ENCODE measurements at places on chromosomes 12 and 14.

GRCh38 chr12:68789144-68789878 lies 18.7 kb upstream of the MDM2 start:
- DNase-seq, result no peak
- H3K27me3 ChIP-seq, result no peaks in the 10 kb centered on the region
- H3K36me3 ChIP-seq, result no peaks in the 10 kb centered on the region
- H3K27ac ChIP-seq, result no peak overlapping the region
- H3K4me3 ChIP-seq, result no peak overlapping the region

- no peaks in the 10 kb centered on the region for H3K27me3 ChIP-seq
- H3K27ac ChIP-seq, result no peak overlapping the region
- no peak for DNase-seq
- H3K36me3 ChIP-seq, result peaks cover 3% of the 10 kb centered on the region
- H3K4me1 ChIP-seq, result peaks cover 38% of the 10 kb centered on the region
Observed at GRCh38 chr12:105928436-105928835, 210.3 kb downstream of the NUAK1 start.

GRCh38 chr14:54687750-54688119 lies 120.8 kb downstream of the SAMD4A start:
- no peaks in the 10 kb centered on the region for H3K36me3 ChIP-seq
- H3K27ac ChIP-seq, result no peak overlapping the region
- H3K4me3 ChIP-seq, result no peak overlapping the region
- DNase-seq, result no peak
- H3K27me3 ChIP-seq, result peaks cover 4% of the 10 kb centered on the region
- peaks cover 17% of the 10 kb centered on the region for H3K4me1 ChIP-seq

DNA sequence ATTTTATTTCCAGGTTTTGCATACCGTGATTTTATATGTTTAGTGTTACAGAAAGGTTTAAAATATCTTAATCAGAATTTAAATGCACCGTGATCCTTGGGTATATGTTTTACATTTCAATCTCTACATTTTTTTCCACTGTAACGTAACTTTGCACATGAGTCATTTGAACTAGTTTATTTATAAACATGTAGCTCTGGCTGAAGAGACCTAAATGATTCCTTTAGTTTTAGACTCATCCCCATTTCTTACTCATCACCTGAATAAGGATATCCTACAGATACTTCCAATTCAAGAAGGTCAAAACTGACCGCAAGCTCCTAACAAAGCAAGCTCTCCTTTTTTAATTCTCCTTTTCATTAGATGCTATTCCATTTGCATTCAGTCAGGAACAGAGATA lies 42.7 kb upstream of the SLC6A15 start:
- H3K4me1 ChIP-seq, result no peaks in the 10 kb centered on the region
- peaks cover 9% of the 10 kb centered on the region for H3K27me3 ChIP-seq
- no peak overlapping the region for H3K27ac ChIP-seq
- DNase-seq, result no peak

DNA sequence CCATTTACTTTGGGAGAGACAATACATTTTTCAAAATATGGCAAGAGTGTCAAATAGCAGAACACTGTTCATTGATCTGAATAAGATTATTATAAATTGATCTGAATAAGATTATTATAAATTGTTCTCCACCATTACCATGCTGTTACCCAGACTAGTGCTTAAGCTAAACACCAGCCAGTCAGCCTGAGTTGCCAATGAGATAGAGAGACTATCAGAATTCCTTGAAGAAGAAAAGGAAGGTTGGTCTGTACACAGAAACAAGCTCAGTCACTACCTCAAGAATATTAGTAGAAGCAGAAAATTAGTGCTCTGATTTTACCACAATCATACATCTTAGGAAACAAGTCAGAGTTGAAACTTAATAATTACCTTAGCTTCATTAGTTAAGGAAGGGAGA lies 469.8 kb downstream of the FOXG1 start:
- H3K4me1 ChIP-seq, result no peaks in the 10 kb centered on the region
- peaks cover 12% of the 10 kb centered on the region for H3K27me3 ChIP-seq
- DNase-seq, result no peak
- no peak overlapping the region for H3K27ac ChIP-seq
- no peaks in the 10 kb centered on the region for H3K36me3 ChIP-seq
- no peak overlapping the region for H3K4me3 ChIP-seq

GRCh38 chr12:117331691-117332090 lies 29.7 kb downstream of the NOS1 start:
- no peak overlapping the region for H3K4me3 ChIP-seq
- H3K36me3 ChIP-seq, result no peaks in the 10 kb centered on the region
- peaks cover 71% of the 10 kb centered on the region for H3K27me3 ChIP-seq
- H3K27ac ChIP-seq, result no peak overlapping the region
- no peaks in the 10 kb centered on the region for H3K4me1 ChIP-seq

DNA sequence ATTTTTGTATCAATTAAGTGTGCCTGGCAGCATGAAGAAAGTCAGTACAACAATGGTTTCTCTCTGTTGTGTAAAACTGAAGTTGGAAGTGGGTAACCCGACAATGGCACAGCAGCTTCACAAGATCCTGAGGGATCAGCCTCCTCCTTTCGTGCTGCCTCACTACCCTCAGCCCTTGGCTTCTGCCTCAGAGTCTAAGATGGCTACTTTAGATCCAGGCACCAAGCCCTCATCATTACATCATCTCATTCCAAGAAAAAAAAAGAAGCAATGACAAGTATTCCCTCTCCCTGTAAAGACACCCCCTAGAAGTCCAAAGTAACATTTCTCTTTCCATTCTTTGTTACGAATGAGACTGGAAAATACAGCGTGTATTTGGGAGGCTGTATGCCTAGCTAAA lies 92.6 kb downstream of the DNAI7 start:
- no peaks in the 10 kb centered on the region for H3K36me3 ChIP-seq
- no peaks in the 10 kb centered on the region for H3K27me3 ChIP-seq
- H3K27ac ChIP-seq, result peak overlapping the region; percentile 31
- no peaks in the 10 kb centered on the region for H3K4me1 ChIP-seq

DNA sequence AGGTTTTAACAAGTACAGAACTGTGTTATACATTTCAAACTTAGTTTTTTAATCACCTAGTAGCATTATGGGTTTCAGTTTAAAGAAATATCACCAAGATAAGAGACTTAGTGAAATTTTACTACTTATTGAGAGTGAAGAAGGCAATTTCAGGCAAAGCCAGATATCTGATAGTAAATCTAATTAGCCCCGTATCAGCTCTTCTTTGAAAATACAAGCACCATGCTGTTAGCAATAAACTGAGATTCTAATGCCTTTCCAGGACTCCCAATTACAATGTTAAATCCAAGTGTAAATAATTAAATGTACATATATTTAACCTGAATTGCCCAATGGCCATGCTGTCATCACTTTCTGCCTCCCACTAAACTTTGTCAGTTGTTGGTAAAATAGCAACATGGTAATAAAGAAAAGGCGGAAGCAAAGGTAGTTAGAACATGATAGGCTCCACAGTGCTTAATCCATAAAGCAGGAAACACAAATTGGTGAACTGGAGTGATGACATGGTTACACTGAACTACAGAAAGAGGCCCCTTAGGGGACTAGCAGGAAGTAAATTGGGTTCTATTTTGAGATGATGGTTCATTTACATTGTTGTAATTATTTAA lies 646.1 kb downstream of the C12orf50 start:
- H3K27me3 ChIP-seq, result no peaks in the 10 kb centered on the region
- H3K27ac ChIP-seq, result peak overlapping the region; percentile 44
- no peaks in the 10 kb centered on the region for H3K36me3 ChIP-seq
- H3K4me3 ChIP-seq, result no peak overlapping the region
- H3K4me1 ChIP-seq, result peaks cover 30% of the 10 kb centered on the region

GRCh38 chr14:93970585-93970964 lies 5.8 kb downstream of the ASB2 start:
- no peaks in the 10 kb centered on the region for H3K4me1 ChIP-seq
- H3K27me3 ChIP-seq, result no peaks in the 10 kb centered on the region
- H3K4me3 ChIP-seq, result no peak overlapping the region
- H3K36me3 ChIP-seq, result no peaks in the 10 kb centered on the region

- DNase-seq, result no peak
- no peak overlapping the region for H3K4me3 ChIP-seq
- H3K4me1 ChIP-seq, result peaks cover 49% of the 10 kb centered on the region
- H3K27me3 ChIP-seq, result no peaks in the 10 kb centered on the region
- no peaks in the 10 kb centered on the region for H3K36me3 ChIP-seq
Observed at GRCh38 chr14:68464711-68465110, 328.2 kb downstream of the ZFP36L1 start.

DNA sequence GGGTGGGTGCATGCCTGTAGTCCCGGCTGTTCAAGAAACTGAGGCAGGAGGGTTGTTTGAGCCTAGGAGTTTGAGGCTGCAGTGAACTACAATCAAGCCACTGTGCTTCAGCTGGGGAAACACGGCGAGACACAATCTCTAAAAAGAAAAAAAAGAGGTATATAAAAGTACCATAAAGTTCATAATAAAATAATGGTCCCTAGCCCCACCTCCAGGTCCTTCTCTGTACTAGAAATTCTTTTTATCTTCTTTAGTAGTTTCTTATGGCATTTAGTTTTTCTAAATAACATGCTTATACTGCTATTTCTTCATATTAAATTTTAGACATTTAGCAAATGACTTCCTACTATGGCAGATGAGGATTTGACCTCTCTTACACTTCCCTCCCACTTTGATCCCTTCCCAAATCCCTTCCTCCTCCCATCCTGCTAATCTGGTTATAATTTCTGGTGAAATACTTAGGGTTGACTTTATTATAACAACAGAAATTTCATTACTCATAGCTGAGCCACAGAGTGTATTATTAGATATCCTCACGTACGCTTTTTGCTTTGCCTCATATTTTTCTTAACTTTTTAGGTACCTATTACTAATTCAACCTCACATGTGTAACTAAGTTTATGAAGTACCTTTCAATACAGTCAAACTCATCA lies 94.7 kb downstream of the SLC41A2 start:
- H3K4me1 ChIP-seq, result peaks cover 16% of the 10 kb centered on the region
- H3K27ac ChIP-seq, result no peak overlapping the region
- no peaks in the 10 kb centered on the region for H3K36me3 ChIP-seq
- no peaks in the 10 kb centered on the region for H3K27me3 ChIP-seq
- no peak overlapping the region for H3K4me3 ChIP-seq

- peaks cover 13% of the 10 kb centered on the region for H3K36me3 ChIP-seq
- DNase-seq, result no peak
- no peaks in the 10 kb centered on the region for H3K27me3 ChIP-seq
- H3K27ac ChIP-seq, result peak overlapping the region; percentile 7
- peaks cover 12% of the 10 kb centered on the region for H3K4me1 ChIP-seq
Observed at GRCh38 chr12:105640761-105641160, 310.3 kb downstream of the C12orf75 start.

DNA sequence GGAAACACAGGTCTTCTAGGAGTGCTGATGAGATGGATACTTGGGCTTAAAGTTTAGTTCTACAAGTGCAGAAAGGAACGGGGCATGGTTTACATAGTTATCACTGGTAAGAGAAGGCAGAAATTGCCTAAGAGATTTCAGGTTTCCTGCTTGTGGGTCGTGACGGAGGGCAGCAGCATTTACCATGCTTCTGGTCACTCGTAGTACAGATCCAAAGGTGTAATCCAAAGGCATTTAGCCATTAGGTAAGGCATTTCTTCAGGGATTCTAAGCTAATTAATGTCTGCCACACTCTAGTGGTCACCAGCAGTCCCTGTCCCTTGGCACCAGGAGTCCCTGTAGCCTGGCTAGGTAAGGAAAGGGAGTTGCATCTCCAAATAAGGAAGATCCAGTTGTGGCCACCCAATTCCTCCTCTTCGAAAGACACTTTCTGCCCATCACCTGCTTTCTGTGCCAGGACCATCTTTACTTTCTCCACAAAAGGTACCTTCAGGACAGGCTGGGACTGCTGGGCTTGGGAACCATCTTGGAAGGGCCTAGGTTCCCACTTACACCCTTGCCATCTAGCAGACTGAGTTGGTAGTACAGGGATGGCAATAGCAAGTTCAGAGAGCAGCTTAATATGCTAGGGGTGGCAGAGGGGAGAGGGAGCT lies 1.5 kb downstream of the GSTZ1 start:
- peaks cover 23% of the 10 kb centered on the region for H3K4me1 ChIP-seq
- no peak for DNase-seq
- no peaks in the 10 kb centered on the region for H3K27me3 ChIP-seq
- H3K36me3 ChIP-seq, result no peaks in the 10 kb centered on the region
- H3K4me3 ChIP-seq, result peak overlapping the region; percentile 98

DNA sequence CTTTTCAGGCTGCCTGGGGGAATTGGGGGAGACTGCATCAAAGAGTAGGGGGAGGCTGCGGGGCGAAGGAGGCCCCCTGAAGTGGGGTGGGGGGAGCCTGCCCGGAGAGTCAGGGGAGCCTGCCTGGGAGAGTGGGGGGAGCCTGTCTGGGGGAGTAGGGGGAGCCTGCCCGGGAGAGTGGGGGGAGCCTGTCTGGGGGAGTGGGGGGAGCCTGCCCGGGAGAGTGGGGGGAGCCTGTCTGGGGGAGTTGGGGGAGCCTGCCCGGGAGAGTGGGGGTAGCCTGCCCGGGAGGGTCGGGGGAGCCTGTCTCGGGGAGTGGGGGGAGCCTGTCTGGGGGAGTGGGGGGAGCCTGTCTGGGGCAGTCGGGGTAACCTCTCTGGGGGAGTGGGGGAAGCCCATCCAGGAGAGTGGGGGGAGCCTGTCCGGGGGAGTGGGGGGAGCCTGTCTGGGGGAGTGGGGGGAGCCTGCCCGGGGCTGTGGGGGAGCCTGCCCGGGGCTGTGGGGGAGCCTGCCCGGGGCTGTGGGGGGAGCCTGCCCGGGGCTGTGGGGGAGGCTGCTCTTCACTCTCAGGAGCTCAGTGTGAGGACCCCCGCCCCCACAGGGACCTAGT lies 6.5 kb upstream of the DEGS2 start:
- H3K36me3 ChIP-seq, result no peaks in the 10 kb centered on the region
- DNase-seq, result no peak
- H3K4me3 ChIP-seq, result no peak overlapping the region

- H3K4me1 ChIP-seq, result peaks cover 4% of the 10 kb centered on the region
- H3K4me3 ChIP-seq, result no peak overlapping the region
- no peaks in the 10 kb centered on the region for H3K36me3 ChIP-seq
Observed at GRCh38 chr14:42198010-42198409, 591.3 kb downstream of the LRFN5 start.

DNA sequence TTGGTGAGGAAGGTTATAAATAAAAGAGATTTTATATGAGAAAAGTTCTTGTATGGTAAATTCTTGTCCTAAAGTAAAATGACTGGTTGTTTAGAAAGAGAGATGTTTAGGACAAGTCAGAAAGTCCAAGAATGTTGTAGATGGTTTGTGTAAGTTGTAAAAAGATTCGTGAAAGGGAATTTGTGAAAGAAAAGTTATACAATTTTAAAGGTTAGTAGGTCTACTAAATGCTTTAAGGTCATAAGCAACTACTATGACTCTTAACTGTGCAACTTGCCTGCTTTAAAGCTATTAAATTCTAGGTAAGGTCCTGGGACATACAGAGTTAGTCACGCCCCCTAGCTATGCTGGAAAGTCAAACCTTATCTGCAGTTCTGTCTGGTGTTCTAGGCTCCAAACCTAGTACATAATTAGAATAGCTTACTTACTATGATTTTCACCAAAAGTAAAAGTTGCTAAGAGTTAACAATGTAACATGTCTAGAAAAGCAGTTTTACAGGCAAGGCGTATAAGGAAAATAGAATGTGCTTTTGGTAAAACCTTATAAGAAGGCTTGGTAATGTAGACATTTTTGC lies 11.2 kb upstream of the DHRS2 start:
- H3K27me3 ChIP-seq, result peaks cover 1% of the 10 kb centered on the region
- H3K4me3 ChIP-seq, result no peak overlapping the region
- H3K36me3 ChIP-seq, result peaks cover 5% of the 10 kb centered on the region
- no peak for DNase-seq
- H3K4me1 ChIP-seq, result peaks cover 3% of the 10 kb centered on the region

All from mesothelial cell of epicardium (in vitro differentiated cells).